ENCODE measurements at places on chromosomes 2 and 18.
A peak's percentile ranks its signal among the peaks of the same experiment; 100 is the strongest.

- DNase-seq, result no peak
Observed at GRCh38 chr2:144330951-144331673, 188.8 kb downstream of the ZEB2 start.

GRCh38 chr18:78934003-78934402, 45.6 kb upstream of the SALL3 start:
- DNase-seq, result peak; percentile 44

GRCh38 chr18:30684825-30685481, 357.6 kb downstream of the DSC3 start:
- DNase-seq, result no peak

DNA sequence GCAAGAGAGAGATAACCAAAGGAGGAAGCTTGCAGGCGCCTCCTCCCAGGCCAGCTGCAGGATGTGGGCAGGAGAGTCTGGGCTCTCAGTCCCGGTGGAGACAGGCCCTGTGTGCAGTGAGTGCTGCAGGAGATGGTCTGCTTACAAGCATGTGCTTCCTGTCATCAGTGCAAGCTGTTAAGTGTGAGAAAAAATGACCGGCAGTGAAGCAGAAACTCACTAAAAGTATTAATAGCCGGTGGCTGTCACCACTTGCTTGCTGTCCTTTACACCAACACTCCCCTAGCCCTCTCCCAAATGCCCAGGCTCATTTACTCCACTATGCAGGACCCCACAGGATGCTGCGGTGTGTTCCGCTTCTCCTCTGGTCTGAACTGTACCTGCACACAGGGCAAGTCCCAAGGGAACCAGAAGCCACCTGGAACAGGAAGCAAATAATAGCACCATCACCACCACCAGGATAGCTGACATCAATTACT, 435.6 kb upstream of the HS6ST1 start:
- no peak for DNase-seq

- DNase-seq, result no peak
Observed at GRCh38 chr2:207662203-207662602, 37.0 kb upstream of the METTL21A start.

DNA sequence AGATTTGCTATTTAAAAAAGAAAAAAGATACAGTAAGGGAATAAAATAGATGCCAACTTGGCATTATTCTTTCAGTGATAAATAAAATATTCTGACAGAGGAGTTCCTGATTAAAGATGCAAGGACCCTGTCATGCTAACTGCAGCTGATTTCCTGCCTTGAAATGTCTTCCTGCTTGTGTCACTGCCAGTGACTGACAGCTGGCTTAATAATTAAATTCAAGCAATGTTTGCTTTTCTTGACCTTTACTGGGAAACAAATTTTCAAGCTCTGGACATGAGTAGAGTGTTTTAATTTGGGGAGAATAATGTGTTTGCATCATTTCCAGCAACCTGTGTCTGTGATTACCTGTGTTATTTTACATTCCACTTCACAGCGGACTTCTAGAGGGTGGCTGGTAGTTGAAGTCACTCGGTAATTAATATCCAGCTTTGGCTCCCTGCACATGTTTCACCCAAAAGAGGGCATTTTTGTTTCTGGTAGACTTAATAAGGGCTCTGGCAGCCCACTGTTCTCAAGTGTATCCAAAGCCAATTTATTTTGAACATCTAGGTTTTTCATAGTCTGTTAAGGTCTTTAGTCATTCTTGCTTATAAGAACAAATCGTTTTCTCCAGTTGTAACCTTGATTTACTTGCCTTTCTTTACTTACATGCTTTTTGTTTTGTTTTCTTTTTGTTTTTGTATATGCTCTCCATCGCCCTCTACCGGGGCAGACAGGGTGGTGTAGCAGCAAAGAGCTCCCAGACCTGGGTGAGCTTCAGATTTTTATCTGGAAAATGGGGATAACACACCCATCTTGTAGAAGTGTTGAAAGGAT, 48.5 kb upstream of the PROKR1 start:
- peak; percentile 72 for DNase-seq

DNA sequence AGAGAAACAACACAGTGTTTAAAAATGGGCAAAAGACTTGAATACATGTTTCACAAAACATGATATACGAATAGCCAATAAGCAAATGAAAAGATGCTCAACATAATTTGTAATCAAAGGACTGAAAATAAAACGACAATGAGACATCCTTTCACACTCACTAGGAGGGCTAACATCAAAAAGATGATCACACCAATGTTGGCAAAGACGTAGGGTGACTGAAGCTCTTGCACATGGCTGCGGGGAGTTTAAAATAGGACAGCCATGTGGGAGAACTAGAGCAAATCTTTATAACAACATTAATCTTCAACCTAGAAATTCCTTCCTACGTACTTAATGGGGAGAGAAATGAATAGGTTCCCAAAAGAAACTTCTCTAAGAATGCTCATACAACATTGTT, 19.2 kb upstream of the SEH1L start:
- DNase-seq, result no peak

DNA sequence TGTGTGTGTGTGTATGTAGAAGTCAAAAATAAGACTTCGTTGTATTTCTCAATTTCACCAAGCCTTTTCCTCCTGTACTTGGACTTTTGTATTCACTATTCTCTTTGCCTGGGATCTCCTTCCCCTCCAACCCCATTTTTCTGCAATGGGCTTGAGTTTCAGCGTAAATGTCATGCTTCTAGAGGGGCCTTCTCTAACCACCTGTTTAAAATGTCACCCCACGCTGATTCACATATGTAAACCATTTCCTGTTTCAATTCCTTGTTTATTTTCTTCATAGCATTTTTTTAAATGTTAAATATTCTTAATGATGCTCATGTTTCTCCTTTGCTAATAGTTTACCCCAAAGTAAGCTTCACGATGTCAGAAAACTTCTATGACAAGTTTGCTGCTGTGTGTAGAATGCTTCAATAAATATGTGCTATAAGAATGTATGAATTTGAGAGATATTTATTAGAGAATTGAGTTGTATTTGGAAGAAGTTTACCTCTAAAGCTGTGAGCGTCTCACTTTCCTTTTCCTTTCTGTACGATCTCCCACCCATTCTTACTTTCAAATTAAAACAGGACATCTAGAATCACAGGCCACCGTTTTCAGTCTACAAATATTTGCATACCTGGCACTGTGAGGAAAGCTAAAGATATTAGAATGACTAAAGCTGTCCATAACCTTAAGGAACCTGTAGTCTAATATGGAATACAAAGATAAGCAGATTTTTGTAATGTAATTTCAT, 762.4 kb downstream of the LRRTM4 start:
- no peak for DNase-seq

DNA sequence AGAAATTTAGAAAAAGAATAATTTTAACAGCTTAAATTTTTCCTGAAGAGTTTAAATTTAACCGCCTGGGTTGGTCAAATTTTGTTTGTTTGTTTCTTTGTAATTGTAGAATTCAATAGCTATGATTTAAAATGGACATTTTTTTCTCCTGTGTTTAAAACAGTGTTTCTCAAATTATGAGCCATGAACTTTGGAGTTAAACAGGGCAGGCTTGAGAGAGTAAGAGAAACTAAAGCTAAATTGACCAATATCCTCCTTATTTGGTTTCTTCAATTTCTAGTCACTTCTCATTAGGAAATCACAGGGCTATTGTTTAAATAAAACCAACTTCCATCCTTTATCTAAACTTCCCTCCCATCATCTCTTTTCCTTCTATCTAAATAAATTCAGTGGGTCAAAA, 21.9 kb downstream of the FN1 start:
- DNase-seq, result no peak

- DNase-seq, result no peak
Observed at GRCh38 chr2:173851141-173851641, 114.0 kb downstream of the SP3 start.
